NCI-H1436 (cell line): ENCODE measurements at places on chromosomes 4 and X.

DNA sequence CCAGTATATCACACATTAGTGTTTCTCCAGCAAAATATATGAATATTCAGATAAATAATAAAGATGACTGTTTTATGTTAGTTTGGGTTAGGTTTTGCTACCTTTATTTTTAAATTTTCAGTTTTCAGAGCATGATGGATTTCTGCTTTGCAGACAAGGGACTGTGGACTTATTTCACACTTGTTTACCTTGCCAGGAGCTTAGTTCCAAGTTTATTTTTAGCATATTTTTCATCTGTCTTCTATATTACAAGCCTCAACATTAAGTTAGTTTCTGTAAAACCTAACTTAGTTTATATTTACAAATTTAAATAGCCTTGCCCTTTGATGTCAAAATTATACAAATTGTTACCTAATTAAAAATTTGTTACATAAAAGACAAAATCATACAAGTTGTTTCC is 163.4 kb downstream of the FBXW7 start:
- no peak for DNase-seq

GRCh38 chrX:11305641-11306040 is 12.4 kb downstream of the AMELX start:
- no peak for DNase-seq

DNA sequence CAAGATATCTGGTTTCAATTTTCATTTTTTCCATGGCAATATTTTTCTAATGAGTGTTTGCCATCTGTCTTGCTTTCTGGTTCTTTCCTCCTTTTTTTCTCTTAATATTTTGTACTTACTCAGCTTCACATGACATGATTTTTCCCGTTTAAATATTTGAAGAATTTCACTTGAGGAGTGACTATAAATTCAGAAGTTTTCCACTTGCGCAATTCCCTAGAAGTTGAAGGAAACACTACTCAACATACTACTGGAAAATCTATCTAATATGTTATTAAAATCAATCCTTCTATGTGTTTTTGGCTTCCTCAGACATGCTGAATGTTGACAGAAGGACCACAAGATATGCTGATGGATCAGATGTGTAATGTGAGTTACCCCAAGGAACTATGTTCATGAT is 36.8 kb upstream of the BANK1 start:
- no peak for DNase-seq

- DNase-seq, result no peak
Observed at GRCh38 chrX:107630031-107630689, 1.9 kb downstream of the PRPS1 start.

DNA sequence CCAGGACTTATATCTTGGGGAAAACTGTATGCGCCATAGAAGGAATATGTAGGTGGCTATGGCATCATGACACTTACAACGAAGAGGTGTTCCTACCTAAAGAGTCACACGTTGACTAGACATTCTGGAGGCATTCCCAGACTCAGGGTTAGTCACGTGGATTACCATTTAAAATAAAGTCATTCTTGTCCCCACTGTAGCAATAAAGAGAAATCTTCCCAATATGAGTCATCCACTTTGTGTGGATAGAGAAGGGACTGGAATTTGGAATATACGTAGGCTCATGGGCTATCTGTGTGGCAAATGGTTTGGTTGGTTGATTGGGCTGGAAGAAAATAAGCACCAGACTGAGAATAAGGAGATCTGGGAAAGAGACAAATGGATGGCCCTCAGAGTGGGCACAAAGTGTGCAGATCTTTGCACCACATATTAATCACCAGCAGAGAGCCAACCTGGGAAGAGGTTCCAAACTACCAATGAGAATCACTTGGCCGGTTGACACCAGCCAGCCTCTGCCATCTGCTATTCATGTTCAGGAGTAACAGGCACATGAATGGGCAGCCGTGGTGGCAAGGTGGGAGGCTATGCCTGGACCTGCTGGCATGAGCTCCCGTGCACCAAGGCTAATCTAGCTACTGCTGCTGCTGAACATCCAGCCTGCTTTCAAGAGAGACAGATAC is 41.0 kb downstream of the MTNR1A start:
- no peak for DNase-seq

- no peak for DNase-seq
Observed at GRCh38 chrX:23832721-23833120, 49.7 kb downstream of the SAT1 start.

GRCh38 chrX:136318895-136319597 is 18.3 kb downstream of the ADGRG4 start:
- peak; percentile 82 for DNase-seq

DNA sequence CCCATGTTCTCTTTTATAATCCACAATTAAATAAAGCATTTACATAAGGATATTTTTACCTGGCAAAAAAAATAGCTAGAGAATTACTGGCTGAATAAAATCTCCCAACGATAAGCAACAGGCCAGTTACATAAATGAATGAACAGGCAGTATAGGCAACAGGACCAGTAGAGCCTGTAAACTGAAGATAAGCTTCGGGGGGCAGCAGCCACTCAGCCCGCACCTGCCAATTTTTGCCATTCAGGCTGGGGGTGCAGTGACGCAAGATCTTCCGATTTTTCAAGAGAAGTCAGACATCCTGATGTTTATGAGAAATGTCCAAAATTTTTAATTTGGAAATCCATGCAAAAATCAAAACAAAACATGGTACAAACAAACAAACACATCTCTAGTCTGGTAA is 49.0 kb upstream of the CDKN2AIP start:
- no peak for DNase-seq
